NCI-H1417 (cell line): ENCODE measurements at places on chromosomes 11 and 22.
A peak's percentile ranks its signal among the peaks of the same experiment; 100 is the strongest.

- DNase-seq, result no peak
These were observed 18.2 kb downstream of the MCAM start for GRCh38 chr11:119298726-119299125.

DNA sequence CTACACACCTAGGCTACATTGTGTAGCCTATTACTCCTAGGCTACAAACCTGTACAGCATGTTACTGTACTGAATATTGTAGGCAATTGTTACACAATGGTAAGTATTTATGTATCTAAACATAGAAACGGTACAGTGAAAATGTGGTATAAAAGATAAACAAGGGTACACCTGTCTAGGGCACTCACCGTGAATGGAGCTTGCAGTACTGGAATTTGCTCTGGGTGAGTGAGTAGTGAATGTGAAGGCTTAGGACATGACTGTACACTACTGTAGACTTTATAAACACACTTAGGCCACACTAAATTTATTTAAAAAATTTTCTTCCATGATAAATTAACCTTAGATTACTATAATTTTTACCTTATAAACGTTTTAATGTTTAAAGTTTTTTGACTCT lies 171.7 kb upstream of the NCAM1 start:
- DNase-seq, result no peak

GRCh38 chr22:25637672-25638071 lies 73.2 kb downstream of the GRK3 start:
- DNase-seq, result no peak

GRCh38 chr22:39318507-39319283 lies 728 bp downstream of the RPL3 start:
- DNase-seq, result peak; percentile 30

GRCh38 chr11:7600205-7600775 lies 73.0 kb downstream of the CYB5R2 start:
- DNase-seq, result no peak

DNA sequence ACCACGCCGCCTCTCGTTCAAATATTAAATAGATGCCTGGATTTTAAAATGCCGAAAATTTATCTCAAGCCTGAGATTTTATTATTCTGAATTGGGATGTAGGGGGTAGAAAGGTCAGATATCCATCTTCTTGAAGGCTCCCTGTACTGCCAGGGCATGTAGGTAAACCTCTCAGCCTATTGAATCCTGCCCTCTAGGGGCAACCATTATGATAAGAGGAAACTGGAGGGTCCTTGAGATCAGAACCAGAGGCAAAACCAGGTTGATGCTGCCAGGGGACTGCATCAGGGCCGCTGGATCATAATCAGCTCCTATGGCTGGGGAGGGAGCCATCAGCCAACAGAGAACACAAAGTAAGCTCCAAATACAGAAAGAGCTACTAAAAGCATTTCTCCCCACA lies 92.4 kb downstream of the KCNC1 start:
- peak; percentile 72 for DNase-seq

- DNase-seq, result no peak
These were observed 113.8 kb upstream of the PITPNB start for GRCh38 chr22:28032861-28033260.

- DNase-seq, result no peak
These were observed 80.3 kb upstream of the SHISAL1 start for GRCh38 chr22:44393066-44393465.

GRCh38 chr22:17243524-17243923 lies 24.3 kb upstream of the ADA2 start:
- no peak for DNase-seq

GRCh38 chr11:66543263-66544107 lies 2.4 kb downstream of the ZDHHC24 start:
- DNase-seq, result no peak

DNA sequence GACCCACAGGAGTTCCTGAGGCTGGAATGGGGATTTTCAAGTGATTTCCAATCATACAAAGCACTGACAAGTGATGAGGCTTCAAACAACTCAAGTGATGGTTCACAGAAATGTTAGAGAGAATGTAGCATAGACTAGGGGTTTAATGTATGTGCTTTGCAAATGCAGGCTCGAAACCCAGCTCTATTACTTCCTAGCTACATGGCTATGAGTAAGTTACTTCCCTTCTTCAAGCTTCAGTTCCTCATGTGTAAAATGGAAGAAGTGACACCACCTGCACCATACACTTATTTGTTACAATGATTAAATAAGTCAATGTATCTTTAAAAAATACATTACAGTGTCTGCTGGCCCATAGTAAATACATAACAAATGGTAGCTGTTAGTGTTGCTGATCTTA lies 139.8 kb downstream of the CCDC81 start:
- DNase-seq, result no peak

GRCh38 chr22:46055911-46056545 lies 79.1 kb upstream of the WNT7B start:
- no peak for DNase-seq

GRCh38 chr22:39900306-39901227 lies at the start of gene GRAP2:
TSS of gene GRAP2 (plus strand) at chr22:39901084. CDS start at chr22:39947107, 46,023 bp downstream.
- DNase-seq, result no peak

DNA sequence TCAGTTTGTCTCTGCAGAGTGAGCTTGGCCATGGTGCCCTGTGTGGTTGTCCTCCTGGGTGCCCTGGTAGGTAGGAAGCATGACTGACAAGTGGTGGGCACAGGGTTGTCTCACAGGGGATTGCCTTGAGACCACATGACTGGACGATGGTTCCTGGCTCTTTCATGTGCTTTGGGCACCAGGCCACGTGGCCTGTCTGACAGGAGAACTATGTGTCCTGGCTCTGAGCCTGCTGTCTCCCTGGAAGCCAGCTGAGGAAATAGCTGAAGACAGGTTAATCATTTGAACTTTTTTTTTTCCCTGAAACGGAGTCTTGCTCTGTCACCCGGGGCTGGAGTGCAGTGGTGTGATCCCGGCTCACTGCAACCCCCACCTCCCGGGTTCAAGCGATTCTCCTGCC lies 93.2 kb downstream of the LDLRAD3 start:
- no peak for DNase-seq

GRCh38 chr11:15123849-15124248 lies 9.1 kb downstream of the INSC start:
- no peak for DNase-seq

GRCh38 chr11:76670485-76671236 lies at the start of gene LRRC32:
TSS of gene LRRC32 (minus strand) at chr11:76670747. CDS start at chr11:76665954, 4,793 bp downstream.
- DNase-seq, result no peak

DNA sequence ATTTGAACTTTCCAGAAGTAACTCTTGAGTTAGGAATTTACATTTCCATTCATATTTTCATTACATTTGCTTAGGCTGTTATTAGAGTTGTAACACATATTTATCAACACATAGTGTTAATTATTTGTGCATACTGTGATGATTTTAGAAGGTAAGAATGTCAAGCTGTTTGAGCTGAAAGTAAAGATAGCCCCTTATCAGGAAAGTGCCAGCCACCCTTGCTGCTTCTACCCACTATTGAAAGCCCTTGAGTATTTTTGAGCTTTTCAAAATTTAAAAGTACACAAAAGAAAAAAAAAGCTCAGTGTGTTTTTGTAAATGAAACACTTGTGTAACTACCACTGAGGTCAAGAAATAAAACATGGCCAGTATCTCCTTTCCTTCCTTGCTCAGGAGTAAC lies 8.0 kb downstream of the APLP2 start:
- no peak for DNase-seq

DNA sequence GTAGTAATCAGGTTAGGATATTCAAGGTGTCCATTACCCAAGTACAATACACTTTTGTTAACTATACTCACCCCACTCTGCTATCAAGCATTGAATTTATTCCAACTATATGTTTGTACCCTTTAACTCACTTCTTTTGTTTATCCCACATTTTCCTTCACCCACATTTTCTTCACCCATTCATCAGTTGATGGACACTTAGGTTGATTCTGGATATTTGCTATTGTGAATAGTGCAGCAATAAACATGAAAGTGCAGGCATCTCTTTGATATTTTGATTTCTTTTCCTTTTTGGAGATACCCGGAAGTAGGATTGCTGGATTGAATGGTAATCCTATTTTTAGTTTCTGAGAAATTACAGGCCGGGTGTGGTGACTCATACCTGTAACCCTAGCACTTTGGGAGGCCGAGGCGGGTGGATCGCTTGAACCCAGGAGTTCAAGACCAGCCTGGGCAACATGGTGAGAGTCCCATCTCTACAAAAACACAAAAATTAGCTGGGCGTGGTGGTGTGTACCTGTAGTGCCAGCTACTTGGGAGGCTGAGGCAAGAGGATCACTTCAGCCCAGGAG lies 6.5 kb downstream of the TMEM25 start:
- no peak for DNase-seq

GRCh38 chr11:66084821-66085475 lies 14.9 kb downstream of the PACS1 start:
- peak; percentile 34 for DNase-seq

GRCh38 chr11:47541070-47541469 lies 11.9 kb downstream of the CELF1 start:
- no peak for DNase-seq

GRCh38 chr11:1746956-1747752 lies 3.2 kb downstream of the IFITM10 start:
- DNase-seq, result no peak

- no peak for DNase-seq
These were observed 24.3 kb downstream of the KIAA0930 start for GRCh38 chr22:45216133-45217003.

- DNase-seq, result no peak
These were observed 47.4 kb downstream of the RPS6KA4 start for GRCh38 chr11:64406221-64406946.

DNA sequence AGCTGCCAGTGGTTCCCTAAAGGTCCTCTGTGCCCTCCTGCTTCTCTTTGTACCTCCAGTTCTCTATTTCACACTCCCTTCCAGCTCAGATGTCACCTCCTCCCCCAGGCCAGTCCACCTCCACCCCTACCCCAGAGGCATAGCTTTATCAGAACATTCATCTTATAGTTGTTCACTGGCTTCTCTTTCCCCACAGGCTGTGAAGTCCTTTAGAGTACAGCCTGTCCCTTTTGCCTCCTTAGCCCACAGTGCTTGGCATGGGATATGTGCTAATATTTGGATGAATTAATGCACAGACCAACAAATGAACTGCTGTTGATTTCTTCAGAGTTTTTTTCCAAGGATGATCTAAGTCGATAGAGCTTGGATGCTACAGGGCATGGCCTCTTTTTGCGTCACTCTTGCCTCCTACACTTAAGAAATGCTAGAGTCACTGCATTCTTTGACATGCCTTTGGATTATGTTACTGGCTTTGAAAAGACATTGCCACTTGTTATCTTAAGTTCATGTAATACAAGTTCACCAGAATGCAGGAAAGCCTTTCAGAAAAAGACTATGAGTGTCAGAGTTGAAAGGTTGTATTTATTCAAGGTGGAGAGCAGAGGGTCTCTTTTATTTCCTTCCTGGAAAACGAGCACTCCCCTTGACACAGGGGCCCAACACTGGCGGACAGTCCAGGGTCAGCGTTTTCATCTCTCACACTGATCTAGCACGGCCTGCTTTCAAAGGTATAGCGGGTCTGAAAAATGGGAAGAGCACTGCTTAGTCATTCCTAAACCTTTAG lies 75.7 kb downstream of the PISD start:
- no peak for DNase-seq

GRCh38 chr22:29617922-29618629 lies 14.6 kb downstream of the NF2 start:
- peak; percentile 84 for DNase-seq

- no peak for DNase-seq
These were observed 2.8 kb downstream of the MALAT1 start for GRCh38 chr11:65501472-65502273.

GRCh38 chr11:115499241-115499799 lies 4.9 kb downstream of the CADM1 start:
- peak; percentile 14 for DNase-seq

DNA sequence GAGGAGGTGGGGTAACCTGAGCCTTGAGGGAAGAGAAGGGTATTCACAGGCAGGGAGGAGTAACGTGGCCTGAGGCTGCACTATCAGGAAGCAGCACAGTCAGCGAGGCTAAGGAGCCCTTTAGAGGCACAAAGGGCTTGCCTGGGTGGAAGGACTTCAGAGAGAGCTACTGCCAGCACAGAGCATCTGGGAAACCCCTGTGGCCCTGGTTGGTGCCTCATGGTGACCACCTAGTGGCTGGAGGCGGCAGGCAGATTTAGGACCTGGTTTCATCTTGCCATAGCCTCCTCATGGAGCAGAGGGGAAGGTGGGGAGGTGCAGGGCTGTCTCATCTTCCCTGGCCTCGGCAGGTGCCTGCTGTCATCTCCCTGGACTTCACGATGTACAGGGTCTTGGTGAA lies 64.5 kb downstream of the MPPED1 start:
- DNase-seq, result peak; percentile 7

- no peak for DNase-seq
These were observed 27.6 kb upstream of the EXPH5 start for GRCh38 chr11:108620958-108621772.

GRCh38 chr11:37450613-37451012 lies 852.6 kb upstream of the RAG2 start:
- no peak for DNase-seq

DNA sequence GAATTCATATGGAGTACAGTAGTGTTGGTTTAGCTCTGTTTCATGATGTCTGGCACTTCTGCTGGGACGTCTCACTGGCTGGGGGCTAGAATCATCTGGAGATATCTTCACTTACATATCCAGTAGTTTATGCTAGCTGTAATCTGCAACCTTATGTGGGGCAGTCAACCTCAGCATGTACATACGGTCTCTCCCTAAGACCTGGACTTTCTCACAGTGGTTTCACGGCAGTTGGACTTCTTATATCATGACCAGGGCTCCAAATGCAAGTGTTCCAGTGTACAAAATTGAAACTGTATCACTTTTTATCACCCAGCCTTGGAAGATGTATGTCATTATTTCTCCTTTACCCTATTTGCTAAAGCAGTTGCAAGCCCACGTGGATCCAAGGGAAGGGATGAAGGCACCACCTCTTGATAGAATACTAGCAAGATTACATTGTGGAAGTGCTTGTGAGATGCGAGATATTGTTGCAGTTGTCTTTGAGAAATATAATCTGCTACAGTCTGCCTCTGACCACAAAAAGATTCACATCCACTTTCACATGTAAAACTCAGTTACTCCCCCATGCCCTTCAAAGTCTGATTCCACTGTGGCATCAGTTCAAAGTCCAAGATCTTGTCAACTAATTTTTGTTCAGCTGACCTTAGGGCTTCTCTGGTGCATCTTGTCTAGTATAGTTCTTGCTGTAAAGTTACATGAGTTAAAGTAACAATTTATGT lies 316.6 kb upstream of the NCAM1 start:
- no peak for DNase-seq

DNA sequence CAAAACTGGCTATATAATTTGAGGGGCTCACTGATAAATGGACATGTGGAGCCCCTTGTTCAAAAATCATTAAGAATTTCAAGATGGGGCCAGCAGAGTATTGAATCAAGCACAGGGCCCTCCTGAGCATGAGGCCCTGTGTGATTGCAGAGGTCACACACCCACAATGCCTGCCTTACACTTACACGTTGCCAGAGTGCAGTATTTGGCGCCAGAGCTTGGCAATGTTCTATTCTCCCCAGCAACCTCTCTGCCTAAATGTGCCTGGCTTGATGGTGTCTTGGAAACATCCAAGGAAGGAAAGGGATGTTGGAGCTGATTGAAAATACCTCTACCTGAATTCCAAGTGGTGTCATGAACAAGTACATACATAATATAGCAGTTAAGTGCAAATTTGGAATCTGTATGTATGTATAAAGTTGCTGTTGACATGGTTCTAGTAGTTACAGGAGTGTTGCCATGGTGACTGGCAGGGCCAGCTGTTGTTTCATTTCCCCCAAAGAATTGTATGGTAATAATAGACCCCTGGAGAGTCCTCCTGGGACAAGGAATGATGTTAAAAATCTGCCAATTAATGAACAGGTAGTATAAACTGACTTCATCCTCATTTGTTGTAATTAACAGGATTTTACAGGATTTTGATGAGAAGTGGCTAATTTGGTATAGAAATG lies 205.7 kb upstream of the NAV2 start:
- no peak for DNase-seq

GRCh38 chr11:33874910-33875490 lies 16.9 kb downstream of the LMO2 start:
- DNase-seq, result no peak
